HAP-1 (cell line): ENCODE measurements at places on chromosomes 2 and 18.

DNA sequence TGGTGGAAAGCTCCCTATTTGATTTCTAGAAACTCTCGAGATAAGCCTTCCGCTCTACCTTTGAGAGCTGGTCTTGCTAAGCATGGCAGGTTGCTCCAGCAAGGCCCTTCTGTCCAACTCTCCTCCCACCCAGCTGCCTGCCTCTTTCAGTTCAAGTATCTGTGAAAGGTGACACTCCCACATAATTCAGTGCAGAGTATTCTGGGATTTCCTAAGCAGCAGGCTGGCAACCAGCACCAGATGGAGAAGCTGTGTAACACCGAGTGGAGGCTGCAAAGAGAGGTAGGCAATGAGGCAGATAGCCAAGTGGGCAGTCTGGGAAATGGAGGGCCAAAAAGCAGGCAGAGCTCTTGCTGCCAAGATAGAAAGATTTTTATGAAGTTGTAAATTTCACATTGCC is 88.4 kb upstream of the CAVIN2 start:
- DNase-seq: no peak

DNA sequence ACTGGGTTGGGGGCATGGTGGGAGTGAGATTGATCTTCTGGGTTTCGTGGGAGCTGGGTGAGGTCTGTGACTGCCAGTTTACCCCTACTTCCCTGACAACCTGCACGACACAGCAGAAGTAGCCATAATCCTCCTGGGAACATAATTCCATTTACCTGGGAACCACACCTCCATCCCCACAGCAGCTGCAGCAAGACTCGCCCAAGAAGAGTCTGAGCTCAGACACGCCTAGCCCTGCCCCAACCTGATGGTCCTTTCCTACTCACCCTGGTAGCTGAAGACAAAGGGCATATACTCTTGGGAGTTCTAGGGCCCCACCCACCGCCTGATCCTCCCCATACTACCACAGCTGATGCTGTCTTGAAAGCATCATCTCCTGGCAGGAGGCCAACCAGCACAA is 43.8 kb downstream of the FLACC1 start:
- DNase-seq: no peak

DNA sequence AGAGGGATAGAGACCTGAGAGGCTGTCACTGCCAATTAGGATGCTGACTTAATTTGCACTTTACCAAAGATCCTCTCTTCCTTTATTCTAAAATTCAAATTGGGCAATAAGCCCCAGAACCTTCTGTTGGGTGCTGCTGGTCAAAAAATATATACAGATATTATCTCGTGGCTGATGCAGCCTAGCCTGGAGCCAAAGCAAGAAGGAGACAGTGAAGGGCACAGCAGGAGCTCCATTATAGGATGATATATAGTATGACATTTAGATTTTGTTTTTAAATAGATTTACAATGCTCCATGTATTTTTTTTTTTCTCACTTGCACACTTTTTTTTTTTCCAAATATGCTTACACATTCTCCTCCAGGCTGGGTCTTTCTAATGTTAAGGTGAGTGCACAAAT is 579.3 kb downstream of the PIK3C3 start:
- no peak for DNase-seq

DNA sequence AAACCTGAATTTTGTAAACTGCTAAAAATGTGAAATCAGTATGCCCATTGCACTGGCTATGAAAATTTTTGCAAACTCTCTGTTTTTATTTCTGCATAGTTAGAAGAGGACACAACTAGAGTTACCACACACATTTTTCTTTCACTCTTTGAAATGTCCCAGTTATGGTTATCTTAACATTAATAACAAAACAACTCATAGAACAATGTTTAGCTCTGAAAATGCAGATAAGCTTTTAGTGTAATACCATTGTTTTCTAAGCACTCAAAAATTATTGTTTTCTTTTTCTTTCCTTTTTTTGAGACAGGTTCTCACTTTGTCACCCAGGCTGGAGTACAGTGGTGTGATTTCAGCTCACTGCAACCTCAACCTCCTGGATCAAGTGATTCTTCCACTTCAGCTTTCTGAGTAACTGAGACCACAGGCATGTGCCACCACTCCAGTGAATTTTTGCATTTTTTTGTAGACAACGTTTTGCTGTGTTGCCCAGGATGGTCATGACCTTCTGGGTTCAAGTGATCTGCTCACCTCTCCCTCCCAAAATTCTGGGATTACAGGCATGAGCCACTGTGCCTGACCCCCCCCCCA is 1204.5 kb upstream of the ZEB2 start:
- DNase-seq: no peak

DNA sequence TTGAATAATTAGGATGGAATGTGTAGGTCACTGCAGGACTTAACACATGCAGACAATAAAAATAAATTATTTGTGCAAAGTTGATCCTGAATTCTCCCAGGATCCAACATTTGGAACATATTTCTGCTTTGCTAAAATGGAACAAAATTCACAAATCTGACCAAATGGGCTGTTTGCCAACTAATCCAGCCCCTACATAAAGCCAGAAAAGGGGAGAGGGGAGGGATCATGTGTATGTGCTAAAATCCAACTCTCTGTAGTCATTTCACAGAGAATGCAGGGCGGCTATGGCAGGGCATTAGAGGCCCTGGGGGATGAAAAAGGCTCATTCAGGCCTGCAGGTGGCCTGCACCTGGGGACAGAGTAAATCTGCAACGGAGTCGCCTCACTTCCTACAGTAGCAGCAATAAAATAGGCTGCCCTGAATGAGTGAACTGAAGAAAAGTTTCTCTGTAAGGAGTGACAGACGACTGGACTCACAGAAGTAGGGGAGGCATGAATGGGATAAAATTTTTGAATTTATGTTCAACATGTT is 4.0 kb upstream of the ZFP36L2 start:
- no peak for DNase-seq

DNA sequence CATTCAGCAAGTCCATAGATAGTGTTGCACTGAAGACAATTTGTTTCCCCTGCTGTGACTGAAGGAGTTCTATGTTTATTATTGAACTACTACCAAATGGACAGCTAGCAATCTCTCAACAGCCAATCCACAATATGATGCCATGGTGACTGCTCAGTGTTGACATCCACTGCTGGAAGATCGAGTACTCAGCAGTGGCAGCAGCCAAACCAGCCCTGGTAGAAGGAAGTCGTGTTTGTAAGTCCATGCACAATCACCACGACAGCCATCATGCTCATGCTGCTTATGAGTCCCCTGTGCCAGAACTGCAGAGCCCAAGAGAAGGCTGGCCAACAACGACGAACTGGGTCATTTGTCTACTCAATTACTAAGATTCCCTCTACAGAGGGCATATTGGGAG is 66.4 kb downstream of the OSR1 start:
- no peak for DNase-seq

DNA sequence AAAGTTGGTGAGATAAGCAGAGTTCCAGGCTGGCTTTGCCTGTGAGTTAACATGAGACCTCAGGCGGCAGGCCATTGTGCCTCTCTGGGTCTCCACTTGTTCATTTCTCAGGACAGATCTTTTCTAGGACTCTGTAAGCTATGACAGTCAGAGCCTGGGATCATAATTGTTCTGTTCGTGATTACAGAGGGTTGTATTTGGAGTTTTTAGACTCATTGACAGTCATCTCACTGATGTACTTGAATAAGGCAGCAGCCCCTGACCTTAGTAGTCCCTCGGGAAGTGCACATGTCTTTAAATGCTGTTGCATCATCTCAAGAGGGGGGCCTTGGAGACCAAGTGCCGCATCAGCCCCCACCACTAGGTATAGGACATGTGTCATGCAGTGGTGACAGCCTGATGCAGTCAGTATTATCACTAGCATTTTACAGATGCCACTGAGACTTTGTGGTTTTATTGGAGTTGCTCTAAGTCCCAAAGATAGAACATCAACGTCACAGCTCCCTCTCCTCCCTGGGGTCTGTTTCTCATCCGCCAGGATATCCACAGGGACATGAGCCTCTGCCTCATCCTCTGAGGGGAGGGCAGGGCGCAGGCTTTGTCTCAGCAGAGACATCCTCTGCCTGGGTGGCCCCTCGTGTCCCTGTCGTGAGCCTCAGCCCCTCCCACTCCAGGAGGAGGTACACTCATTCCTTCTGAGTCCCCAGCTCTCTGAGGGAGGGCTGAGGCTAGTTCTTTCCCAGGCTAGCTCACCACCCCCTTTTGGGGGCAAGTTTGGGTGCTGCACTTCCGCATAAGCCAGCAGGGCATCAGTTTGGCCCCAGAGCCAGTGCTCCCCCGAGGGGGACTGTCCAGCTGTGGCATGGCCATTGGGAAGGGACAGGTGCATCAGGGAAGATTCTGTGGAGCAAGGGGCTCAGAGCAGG is 14.1 kb downstream of the GLI2 start:
- no peak for DNase-seq

DNA sequence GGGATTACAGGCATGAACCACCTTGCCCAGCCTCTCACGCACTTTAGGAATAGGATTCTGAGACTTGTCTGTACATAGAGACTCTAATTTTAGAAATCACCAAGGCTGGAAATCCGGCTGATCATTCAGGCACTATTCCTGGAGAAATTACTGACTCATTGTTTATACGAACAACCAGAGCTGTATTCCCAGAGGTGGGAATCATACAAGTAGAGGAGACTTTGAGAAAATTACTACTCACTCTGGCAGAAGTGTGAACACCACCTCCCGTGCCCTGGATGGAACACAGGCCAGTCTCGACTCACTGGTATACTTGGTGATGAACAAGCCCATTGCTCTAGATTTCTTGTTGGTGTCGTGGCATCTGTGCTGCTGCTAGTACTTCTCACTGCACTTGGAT is 5.8 kb upstream of the ADNP2 start:
- DNase-seq: no peak

DNA sequence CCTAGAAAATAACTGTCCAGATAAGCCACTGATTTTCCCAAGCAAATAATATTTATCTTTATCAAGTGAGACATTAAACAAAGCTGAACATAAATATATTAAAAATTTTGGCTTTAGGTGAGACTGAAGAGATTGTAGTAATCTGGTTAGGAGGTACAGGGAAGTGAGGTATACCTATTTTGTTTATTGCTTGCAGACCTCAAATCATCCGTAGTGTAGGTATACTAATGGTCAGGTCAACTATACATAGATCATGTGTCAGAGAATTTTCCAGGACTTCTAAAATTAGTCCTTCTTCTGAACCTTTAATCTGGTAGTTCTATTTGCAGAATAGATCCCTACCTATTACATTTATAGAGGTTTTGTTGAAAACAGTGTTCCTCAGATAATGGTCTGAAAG is 41.5 kb downstream of the SP140 start:
- no peak for DNase-seq
